CD4-positive, alpha-beta T cell treated with Interferon alpha-2 for 1 hour (primary cell): ENCODE measurements at places on chromosomes 11 and 22.

DNA sequence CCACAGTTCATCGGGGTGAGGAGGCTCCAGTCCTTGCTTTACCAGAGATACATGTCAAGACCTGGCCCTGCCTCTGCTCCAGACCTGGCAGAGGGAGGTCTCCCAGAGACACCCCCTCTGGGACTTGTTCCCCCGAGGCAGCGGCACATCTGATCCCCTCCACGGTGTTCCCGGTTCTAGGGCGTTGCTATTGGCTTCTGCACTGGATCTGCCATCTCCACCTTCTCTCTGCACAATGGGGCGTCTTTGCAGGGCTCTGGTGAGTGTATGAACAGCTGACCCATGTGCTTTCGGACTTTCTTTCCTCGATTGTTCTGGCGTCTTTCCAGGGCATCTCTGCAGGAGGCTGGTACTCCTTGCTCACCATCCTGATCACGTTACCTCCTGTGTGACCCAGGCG, 930.4 kb downstream of the TBC1D22A start:
- DNase-seq, result no peak

GRCh38 chr11:112661146-112661545, 300.1 kb upstream of the NCAM1 start:
- DNase-seq, result no peak

- DNase-seq, result no peak
Measured at GRCh38 chr11:119285431-119285830, 31.5 kb downstream of the MCAM start.

GRCh38 chr11:95703049-95703448, 86.5 kb downstream of the FAM76B start:
- DNase-seq, result peak; percentile 48

DNA sequence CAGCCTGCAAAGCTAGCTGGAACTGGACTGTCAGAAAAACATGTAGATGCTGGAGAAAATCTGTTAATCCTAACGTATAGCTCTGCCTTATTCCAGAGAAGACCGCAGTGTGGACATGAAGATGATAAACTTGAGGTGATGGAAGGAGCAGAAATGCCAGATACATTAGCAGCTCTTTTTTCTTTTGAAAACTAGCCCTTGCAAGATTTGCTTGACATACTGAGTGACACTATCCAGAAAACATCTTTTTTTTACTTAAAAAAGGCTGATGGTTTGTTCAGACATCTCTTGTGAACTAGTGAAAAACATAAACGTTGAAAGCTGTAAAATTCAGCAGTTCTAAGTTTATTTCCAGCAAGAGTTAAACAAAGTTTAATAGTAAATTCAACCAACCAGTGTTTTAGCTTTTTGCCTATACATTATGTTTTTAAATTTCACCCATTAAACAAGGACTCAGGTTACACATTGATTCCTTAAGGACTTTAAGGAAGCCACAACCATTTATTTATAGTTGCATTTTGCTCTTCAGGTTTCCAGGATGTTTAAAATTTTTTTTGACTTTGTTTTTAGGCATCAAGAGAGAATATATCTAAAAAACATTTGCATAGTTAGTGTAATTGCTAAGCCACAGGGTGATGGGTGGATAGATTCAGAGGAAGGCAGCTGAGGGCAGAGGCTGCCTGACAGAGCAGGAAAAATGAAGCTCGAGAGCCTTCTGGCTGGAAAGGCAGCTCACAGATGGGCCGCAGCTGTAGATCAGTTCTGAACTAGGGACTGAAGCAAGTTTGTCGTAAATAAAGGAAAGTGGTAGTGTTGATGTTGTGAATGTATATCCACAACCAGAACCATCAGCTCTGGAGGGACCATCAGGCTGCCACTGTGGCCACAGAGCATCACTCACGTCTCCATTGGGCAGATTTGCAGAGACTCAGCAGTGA, 9.5 kb downstream of the SNAP29 start:
- DNase-seq, result no peak

DNA sequence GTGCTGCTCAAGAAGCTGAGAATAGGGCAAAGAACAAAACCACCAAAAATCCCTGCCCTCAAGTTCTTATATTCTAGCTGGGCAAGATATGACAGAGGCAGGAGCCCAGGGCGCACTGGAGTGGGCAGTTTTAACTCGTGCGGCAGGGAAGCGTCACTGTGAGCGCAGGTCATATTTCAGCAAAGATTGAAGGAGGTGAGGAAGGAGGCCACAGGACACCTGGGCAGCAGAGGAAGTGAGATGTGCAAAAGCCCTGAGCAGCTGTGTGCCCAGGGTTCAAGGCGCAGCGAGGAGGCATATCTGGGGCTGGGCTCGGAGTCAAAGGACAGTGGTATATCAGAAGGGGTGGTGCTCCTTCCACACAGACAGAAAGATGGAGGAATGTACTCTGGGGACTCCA, 13.5 kb downstream of the KCNC1 start:
- DNase-seq, result no peak

DNA sequence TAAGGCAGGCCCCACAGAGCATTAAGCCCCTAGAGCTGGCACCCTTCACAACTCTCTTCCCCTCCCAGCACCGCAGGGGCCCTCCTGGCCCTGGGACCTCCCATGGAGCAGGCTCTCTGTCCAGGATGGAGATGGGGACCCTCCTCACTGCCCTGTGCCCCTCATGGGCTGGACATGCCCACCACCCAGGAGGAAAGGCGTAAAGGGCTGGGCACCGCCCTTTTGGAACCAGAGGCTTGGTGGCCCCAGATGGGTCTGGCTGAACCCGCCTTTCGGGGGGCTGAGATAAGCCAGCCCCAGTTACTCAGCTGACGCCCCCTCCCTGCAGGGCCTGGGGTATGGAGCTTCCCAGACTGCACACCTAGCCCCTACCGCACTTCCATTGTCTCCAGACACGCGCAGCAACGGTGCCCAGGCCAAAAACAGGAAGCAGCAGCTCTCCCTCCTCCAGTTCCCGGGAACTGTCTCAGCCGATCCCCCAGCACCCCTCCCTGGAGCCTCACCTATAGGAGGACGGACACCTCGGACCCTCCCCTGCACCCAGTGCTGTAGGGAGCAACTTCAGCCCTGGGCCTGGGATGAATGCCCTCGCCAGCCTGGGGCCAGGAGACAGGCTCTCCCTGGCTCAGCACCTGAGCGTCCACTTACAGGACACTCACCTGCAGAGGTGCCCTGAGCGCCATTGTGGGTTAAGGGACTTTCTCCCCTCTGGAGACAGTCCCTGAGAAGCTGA, 1.6 kb upstream of the SUSD2 start:
- DNase-seq, result no peak

DNA sequence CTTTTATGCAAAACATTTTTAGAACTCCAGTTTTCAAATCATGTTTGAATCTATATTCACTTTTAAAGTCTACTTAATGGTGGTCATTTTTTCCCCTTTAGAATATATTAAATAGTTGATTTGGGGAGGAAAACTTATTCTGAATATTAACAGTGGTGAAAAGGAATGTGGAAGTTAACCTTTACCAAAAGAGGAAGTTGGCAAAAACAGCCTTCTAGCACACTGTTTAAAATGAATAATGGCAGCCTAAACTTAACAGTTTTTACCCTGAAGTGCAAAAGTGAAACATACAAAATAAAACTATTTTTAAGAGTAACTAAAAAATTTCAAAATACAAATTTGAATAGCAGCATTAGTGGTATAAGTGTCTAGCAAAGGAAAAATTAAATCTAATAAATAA, 86.4 kb downstream of the GRK3 start:
- DNase-seq, result no peak

GRCh38 chr11:47847537-47847891, 636 bp downstream of the NUP160 start:
- no peak for DNase-seq

- peak; percentile 79 for DNase-seq
Measured at GRCh38 chr11:63635762-63636465, 21.7 kb upstream of the PLAAT3 start.

GRCh38 chr22:28933321-28933720, 49.9 kb downstream of the ZNRF3 start:
- DNase-seq, result no peak

GRCh38 chr11:128467610-128468041, 119.7 kb downstream of the ETS1 start:
- no peak for DNase-seq

GRCh38 chr11:116832350-116833290, 2.9 kb downstream of the APOC3 start:
- no peak for DNase-seq

GRCh38 chr22:28838971-28839370, 38.6 kb upstream of the XBP1 start:
- no peak for DNase-seq

GRCh38 chr11:64409707-64410403, 50.9 kb downstream of the RPS6KA4 start:
- no peak for DNase-seq

GRCh38 chr11:133905677-133906156, 51.1 kb downstream of the IGSF9B start:
- no peak for DNase-seq

- DNase-seq, result no peak
Measured at GRCh38 chr22:31695423-31695822, 33.4 kb upstream of the PISD start.
